Calu3 (cell line): ENCODE measurements at places on chromosomes 4 and X.

DNA sequence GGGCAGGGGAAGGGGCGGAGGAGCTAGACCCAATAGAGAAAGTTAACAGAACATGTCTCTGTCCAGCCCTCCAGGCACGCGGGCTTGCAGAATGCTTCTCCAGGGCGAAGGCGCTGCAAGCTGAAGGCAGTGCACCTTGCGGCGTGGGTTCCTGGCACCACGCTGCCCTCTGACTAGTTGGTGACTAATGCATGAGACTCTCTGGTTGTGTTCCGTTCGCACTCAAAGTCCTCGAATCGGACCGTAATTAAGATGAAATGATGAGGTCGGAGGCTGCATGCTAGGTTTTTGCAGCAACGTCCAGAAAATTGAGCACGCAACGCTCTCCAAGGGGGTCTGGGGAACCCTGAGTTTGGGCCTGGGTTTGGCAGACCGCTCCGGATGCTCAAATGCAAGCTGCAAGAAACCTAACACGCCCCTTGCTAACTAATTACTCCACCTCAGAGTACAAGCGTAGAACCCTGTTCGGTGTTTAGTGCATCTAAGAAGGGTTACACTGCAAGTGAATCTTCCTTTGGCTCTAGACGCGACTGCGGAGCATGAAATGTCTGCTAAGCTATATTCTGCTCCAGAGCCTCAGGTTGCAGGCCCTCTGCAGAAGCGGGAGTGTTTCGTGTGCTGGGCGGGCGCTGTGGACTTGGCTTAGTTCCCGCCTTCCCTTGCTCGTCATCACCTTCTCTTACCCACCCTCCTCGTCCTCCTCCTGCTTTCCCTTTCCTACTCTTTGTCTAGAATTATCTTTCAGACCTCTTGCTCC, 57.1 kb upstream of the NKAP start:
- no peak for DNase-seq
- peak overlapping the region; percentile 68 for H3K4me3 ChIP-seq
- H3K27ac ChIP-seq: no peak overlapping the region
- H3K36me3 ChIP-seq: peaks cover 4% of the 10 kb centered on the region
- H3K4me1 ChIP-seq: peaks cover 8% of the 10 kb centered on the region

DNA sequence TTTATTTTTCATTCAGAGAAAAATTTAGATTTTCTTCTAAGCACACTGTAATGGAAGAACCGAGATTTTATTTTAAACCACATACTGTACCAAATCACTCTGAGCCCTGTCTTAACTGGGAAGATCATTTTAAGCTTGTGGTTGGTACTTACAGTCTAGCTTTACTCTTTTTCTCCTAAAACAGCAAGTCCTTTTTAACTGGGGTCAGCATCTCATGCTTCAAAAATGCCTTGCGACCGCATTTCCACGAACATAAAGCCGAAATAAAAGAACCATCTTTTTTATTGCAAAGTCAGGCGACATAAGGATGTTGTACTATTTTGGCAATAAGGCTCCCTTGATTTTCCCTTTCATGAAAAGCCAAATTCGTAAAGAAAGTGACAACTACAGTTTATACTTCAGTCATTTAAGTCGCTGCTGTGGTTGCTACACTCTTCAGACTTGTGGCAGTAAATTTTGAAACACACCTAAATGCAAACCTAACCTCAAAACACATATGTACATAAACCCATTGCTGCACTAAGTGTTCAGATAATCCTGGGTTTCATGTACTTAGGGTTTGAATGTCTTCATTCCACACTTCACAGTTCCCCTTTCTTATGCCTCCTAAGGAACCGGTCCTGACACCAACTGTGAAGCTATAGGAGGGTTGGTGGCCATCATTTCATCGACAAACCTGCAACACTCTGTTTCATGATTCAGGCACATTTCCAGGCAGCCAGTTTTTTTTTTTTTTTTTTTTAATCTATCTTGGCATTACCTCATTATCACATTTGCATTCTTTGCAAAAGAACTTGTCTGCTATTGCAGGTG, 3.0 kb downstream of the STOX2 start:
- H3K4me1 ChIP-seq: no peaks in the 10 kb centered on the region
- no peak overlapping the region for H3K4me3 ChIP-seq
- DNase-seq: no peak

DNA sequence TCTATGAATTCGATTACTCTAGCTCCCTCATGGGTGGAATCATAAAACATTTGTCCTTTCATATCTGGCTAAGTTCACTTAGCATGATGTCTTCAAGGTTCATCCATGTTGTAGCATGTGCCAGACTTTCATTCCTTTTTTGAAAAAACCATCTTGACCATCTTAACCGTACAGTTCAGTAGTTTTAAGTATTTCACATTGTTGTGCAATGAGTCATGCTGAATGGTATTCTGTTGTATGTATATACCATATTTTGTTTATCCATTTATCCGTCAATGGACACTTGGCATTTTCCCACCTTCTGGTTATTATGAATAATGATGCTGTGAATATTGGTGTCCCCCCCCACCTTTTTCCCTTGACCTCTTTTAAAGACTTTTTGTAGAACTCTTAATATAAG, 72.4 kb upstream of the TLR2 start:
- DNase-seq: no peak
- H3K27ac ChIP-seq: no peak overlapping the region
- H3K27me3 ChIP-seq: no peaks in the 10 kb centered on the region
- H3K36me3 ChIP-seq: no peaks in the 10 kb centered on the region
- H3K4me1 ChIP-seq: no peaks in the 10 kb centered on the region
- no peak overlapping the region for H3K4me3 ChIP-seq

DNA sequence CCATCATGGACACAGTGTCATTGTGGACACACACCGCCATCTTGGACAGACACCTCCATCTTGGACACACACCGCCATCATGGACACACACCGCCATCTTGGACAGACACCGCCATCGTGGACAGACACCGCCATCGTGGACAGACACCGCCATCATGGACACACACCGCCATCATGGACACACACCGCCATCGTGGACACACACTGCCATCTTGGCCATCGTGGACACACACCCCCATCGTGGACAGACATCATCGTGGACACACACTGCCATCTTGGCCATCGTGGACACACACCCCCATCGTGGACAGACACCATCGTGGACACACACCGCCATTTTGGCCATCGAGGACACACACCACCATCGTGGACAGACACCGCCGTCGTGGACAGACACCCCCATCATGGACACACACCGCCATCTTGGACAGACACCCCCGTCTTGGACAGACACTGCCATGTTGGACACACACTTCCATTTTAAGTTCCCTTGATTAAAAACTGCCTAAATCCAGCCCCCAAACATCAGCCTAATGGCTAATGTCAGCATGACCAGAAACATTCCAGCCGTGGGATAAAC, 9.1 kb downstream of the ASMTL start:
- no peak overlapping the region for H3K4me3 ChIP-seq
- no peak for DNase-seq
- no peak overlapping the region for H3K27ac ChIP-seq
- no peaks in the 10 kb centered on the region for H3K4me1 ChIP-seq

DNA sequence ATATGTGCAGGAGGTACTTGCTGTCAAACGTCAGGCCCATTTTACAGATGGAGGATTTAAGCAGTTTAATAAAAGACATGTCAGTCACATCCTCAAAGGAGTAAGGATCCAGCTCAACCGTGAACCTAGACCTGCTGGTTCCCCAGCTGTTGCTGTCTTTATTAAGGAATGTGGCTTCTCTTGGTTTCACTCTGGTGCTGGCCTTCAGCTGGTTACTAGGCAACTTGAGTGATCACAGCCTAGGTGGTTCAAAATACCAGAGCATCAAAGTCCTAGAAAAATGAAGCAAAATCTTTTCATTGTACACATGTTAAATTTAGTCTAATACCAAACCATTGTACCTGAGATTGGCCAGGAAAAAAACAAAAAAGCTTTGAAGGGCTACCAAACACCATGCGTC, 32.7 kb upstream of the GLRA2 start:
- peaks cover 17% of the 10 kb centered on the region for H3K4me1 ChIP-seq
- no peaks in the 10 kb centered on the region for H3K27me3 ChIP-seq
- peak overlapping the region; percentile 51 for H3K4me3 ChIP-seq
- no peaks in the 10 kb centered on the region for H3K36me3 ChIP-seq

DNA sequence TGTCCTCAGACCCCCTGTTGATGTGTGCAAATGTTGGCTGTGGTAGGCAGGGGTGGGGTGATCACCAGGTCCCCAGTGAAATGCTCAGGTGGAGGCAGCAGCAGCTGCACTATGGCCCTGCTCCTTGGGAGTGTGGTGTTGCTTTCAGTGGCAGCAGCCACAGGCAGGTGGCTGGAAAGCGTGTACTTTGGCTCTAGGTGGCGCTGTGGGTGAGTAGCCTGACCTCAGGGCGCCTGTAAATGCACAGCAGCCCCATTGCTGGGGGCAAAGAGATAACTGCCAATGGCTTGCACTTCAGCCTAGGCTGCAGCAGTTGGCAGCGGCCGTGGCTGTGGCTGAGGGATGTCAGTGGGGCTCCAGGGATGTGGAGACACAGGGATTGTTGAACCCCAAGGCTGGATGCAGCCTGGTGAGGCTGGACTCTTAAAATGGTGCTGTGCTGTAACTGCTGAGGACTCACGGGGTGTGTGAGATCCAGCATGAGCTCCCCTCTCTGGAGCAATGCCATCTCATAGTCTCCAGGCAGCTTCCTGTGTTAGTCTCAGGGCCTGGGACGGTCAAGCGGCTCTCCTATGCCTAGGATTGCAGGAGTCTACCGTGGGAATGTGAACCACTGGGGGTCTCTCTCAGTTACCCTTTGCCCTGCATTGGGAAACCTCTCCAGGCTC, 421.7 kb upstream of the HTR2C start:
- peak; percentile 0 for DNase-seq
- no peaks in the 10 kb centered on the region for H3K4me1 ChIP-seq

DNA sequence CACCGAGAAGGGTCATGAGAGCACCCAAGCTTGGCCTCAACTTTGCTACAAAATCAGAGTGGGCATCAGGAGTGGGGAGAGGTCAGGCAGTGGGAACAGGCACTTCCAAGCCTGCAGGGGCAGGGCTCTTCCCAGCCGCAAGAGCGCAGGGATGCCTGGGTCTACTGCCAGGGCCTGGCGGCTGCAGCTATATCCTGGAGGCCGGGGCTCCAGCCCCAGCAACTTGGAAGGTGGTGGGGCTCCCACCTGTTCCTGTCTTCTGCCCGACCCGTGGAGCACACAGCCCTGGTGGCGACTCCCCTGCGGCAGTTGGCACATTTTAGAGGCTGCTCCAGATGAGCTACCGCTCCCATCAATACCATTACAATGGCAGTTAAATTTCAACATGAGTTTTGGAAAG, 607.0 kb downstream of the TRAM1L1 start:
- no peak overlapping the region for H3K4me3 ChIP-seq
- H3K27ac ChIP-seq: no peak overlapping the region
- H3K4me1 ChIP-seq: no peaks in the 10 kb centered on the region
- no peak for DNase-seq

- H3K27me3 ChIP-seq: no peaks in the 10 kb centered on the region
- no peak overlapping the region for H3K27ac ChIP-seq
- DNase-seq: no peak
Measured at GRCh38 chr4:37531151-37531550, 155.0 kb downstream of the RELL1 start.

DNA sequence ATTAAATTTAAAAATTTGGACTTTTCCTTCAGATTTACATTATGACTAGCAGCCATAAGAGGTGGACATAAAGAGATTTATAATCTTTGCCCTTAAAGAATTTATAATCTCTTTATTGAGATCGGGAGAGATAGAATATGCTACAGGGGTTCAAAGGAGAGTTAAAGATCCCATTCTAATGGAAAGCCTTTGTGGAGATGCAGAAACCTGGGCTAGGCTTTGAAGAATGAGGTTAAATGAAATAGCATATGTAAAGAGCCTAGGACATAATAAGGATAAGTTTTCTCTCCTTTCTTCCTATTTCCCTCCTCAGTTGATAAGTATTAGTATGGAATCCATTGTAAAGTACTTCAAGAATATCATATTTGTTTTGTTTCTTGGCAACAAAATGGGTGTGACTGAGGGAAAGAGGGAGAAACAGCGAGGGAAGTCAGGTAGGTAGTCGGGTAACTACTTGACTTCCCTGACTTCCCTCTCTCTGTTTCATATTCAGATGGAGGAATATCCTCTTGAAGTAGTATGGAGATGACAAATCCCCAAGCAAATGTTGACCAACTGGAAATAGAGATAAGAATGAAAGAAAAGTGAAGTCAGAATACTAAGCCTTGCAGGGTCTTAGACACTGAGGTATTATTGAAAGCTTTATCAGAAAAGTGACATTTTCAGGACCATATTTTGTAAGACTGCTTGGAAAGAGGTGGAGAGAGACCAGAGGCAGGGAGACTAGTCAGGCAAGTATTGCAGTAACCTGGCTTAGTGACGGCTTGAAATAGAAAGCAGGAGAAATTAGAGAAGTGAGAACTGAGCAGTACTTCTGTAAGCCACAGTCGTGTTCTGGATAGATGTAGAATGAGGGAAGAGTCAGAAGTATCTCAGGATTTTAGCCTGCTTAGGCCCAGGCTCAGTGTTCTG, 82.9 kb downstream of the PDLIM5 start:
- H3K27ac ChIP-seq: peak overlapping the region; percentile 96
- peaks cover 15% of the 10 kb centered on the region for H3K36me3 ChIP-seq
- no peaks in the 10 kb centered on the region for H3K27me3 ChIP-seq

DNA sequence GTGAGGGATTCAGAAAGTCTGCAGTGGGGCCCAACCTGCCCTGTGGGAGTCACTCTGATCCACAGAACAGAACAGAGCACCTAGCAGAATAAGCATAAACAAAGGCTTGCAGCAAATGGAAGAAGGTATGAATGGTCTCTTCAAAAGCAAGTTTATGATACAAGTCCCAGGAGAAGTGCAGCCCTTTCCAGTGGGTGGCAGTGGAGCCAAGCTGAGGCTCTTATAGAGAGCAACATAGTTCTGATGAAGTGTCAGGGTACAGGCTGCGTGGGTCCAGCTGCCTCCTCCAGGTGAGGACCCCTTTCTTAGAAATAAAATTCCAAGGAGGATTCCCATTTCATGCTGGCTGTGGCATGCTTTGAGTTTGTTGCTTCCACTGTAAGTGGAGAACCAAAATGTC, 88.8 kb upstream of the PAK3 start:
- DNase-seq: no peak
- no peak overlapping the region for H3K4me3 ChIP-seq
- no peak overlapping the region for H3K27ac ChIP-seq
- no peaks in the 10 kb centered on the region for H3K4me1 ChIP-seq

DNA sequence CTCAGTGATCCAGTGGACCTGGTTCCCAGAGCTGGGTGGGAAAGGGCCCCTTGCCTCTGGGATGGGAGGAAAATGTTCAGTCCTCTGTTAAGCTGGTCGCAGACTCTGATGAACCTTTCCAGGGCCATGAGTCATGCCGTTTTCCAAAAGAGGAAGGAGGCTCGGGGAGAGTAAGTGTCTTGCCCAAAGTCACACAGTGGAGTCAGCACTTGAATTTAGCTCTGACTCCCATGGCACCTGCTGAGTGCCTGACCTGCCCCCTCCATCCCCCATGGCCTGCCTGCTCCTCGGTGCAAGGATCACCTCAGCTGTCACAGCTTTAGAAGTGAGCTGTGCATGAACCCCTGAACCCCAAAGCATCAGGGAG, 14.0 kb upstream of the KIAA0232 start:
- peaks cover 12% of the 10 kb centered on the region for H3K27me3 ChIP-seq
- DNase-seq: no peak
- H3K4me1 ChIP-seq: peaks cover 23% of the 10 kb centered on the region
